ENCODE measurements at places on chromosomes 1 and 21.

- DNase-seq = no peak
Measured at GRCh38 chr1:193769651-193770050, 583.2 kb upstream of the B3GALT2 start.

DNA sequence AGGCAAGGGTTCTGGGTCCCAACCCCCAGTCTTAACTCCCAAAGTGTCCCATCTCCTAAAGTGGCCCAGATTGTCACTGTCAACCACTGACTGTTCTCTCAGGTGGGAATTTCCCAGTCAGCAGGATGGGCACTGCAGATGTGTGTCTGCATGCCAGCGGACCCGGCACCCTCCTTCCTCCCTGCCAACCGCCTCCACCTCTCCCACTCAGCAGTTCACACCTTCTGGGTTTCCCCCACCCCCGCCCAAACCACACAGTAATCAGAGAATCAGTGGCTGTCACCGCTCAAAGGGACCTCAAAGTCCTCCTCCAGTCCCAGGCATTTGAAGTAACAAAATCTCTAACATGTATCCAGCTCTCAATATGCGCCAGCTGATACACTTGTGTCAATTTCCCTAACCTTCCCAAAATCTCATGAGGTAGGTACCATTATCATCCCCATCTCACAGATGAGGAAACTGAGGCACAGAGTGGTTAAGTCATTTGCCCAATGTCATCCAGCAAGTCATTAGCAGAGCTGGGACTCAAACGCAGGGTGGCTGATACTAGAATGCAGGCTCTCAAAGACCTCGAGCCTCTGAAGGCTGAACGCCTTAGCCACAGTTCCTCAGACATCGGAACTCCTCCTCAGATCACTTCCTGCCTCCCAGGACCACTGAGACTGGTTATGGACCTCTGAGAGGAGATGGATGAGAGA, 4.8 kb downstream of the RUNX3 start:
- no peak for DNase-seq

- no peak for DNase-seq
Measured at GRCh38 chr1:174998569-174999215, 1.1 kb upstream of the CACYBP start.

GRCh38 chr1:110308247-110308646, 30.9 kb upstream of the RBM15 start:
- DNase-seq = peak; percentile 67
